Esophagus muscularis mucosa (tissue), 4 donors: ENCODE measurements at places on chromosomes 7 and 10.

GRCh38 chr7:96418581-96418980, 96.7 kb upstream of the SLC25A13 start:
- DNase-seq: no peak

DNA sequence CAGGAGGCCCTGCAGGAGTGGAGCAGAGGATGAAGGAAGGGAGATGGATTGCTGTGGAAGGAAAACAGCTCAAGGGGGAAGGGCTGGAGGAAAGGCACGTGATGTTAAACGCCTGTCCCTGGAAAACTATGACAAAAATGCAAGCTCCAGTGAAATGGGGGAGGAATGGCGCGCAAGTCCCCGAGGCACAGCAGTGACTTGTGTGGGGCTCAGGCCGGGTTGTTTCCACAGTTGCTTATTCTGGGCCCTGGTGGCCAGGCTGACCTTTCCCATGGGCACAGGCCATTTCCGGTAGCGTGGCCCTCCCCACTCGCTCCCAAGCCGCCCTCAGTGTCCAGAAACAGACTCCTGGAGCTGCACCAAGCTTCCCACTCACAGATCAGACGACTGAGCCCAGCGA, 68.1 kb upstream of the PDGFA start:
- DNase-seq: no peak

DNA sequence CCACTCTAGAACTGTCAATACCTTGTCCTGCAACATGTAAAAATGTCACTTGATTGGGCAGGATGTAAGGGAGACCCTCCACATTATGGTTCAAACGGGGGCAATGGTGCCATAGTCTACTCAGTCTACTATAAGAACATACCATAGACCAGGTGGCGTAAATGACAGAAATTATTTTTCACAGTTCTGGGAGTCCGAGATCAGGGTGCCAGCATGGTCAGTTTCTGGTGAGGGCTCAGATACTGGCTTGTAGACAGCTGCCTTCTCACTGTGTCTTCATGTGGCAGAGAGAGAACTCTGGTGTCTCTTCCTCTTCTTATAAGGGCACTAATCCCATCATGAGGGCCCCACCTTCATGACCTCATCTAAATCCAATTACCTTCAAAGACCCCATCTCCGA, 18.7 kb upstream of the TMEM178B start:
- DNase-seq: no peak

- no peak for DNase-seq
Measured at GRCh38 chr10:51892965-51893658, 193.7 kb upstream of the CSTF2T start.

DNA sequence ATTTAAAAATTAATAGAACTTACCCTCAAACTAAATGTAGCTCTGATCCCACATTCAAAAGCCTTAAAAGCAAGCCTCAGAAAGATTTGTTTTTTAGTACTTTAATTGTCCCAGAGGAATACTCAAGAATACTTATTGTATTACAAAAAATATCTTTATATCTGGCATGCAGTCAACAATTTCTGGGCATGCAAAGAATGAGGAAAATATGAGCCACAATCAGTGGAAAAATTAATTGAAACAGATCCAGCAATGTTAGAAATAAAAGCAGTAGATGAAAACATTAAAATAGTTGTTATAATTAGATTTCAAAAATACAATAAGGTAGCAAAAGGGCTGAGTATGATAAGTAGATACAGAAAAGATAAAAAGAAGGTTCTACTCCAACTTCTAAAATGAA, 154.7 kb downstream of the PON1 start:
- DNase-seq: no peak

GRCh38 chr10:21742740-21743412, 208.8 kb downstream of the MLLT10 start:
- DNase-seq: no peak

DNA sequence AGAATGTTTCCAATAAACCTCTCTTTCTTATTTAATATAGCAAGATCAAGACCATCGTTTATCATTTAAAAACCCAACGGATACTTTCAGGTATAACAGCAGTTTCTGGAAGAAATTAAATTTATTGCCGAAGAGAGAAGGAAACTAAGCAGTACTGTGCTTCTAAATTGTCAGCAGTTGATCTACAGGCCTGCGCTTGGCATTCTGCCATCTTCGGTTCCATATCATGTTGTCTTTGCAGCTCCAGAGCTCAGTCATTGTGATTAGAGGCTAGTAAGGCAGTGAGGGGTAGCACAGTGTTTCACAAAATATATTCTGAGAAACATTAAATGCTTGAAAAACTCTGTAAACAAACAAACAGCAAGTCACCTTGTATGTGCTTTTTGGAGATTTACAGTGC, 301.3 kb downstream of the REEP3 start:
- no peak for DNase-seq

- DNase-seq: no peak
Measured at GRCh38 chr10:91601212-91601611, 31.7 kb downstream of the PPP1R3C start.

- DNase-seq: no peak
Measured at GRCh38 chr10:112785089-112785488, 165.0 kb upstream of the TCF7L2 start.

DNA sequence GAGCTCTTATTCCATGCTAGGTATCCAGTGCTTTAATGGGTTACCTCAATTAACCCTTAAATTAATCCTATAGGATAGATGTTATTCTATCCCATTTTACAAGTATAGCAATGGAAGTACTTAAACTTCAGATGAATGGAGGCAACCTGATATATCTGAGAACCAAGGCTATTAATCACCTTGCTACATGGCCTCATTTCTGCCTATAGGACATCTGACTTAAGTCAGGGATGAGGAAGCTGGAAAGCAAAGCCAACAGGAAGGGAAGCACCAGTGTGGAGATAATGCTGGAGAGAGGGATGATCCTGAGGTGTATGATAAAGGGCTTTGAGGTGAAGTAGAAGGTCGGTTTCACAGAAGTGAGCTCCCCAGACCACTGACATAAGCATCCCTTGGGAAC, 132.3 kb downstream of the CHN2 start:
- DNase-seq: no peak

GRCh38 chr10:112226439-112227248, 43.1 kb upstream of the GPAM start:
- DNase-seq: no peak
